ENCODE measurements at places on chromosomes 5 and 9.
A peak's percentile ranks its signal among the peaks of the same experiment; 100 is the strongest.

- DNase-seq = no peak
Measured at GRCh38 chr5:77881528-77881927, 105.4 kb upstream of the TBCA start.

GRCh38 chr9:94692601-94693000 lies 33.9 kb upstream of the AOPEP start:
- no peak for DNase-seq

DNA sequence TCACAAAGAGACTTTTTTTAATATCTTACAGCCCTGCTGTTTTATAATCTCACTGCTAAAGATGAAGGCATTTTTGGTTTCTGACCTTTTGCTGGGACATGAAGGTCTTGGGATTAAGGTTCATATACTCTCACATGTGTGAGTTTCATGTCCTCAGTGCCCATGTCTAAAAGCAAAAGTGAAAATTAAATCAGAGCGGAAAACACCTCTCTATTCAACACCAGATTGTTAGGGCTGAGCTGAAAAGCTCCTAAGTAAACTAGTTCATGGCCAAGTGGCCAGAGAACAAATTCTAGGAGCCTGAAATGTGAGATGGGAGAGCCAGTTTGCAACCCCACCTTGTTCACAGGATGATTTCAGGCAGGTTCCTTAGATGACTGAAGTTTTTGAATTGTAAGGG lies 110.9 kb downstream of the GRIA1 start:
- DNase-seq = no peak

GRCh38 chr5:164013077-164013670 lies 507.8 kb downstream of the MAT2B start:
- no peak for DNase-seq

- DNase-seq = no peak
Measured at GRCh38 chr9:78437806-78438205, 140.9 kb downstream of the PSAT1 start.

GRCh38 chr5:14516901-14517300 lies 64.7 kb upstream of the OTULINL start:
- DNase-seq = no peak

- DNase-seq = no peak
Measured at GRCh38 chr9:5388026-5388819, 48.5 kb upstream of the RLN1 start.

DNA sequence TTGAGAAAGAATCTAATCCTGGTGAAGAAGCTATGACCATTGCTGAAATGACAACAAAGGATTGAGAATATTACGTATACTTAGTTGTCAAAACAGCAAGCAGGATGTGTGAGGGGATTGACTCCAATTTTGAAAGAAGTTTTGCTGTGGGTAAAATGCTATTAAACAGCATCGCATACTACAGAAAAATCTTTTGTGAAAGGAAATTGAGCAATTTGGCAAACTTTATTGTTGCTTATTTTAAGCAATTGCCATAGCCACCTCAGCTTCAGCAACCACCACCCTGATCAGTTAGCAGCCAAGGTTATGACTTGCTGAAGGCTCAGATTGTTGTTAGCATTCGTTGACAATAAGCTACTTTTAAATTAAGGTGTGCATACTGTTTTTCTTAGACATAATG lies 22.5 kb upstream of the ARL14EPL start:
- DNase-seq = no peak

DNA sequence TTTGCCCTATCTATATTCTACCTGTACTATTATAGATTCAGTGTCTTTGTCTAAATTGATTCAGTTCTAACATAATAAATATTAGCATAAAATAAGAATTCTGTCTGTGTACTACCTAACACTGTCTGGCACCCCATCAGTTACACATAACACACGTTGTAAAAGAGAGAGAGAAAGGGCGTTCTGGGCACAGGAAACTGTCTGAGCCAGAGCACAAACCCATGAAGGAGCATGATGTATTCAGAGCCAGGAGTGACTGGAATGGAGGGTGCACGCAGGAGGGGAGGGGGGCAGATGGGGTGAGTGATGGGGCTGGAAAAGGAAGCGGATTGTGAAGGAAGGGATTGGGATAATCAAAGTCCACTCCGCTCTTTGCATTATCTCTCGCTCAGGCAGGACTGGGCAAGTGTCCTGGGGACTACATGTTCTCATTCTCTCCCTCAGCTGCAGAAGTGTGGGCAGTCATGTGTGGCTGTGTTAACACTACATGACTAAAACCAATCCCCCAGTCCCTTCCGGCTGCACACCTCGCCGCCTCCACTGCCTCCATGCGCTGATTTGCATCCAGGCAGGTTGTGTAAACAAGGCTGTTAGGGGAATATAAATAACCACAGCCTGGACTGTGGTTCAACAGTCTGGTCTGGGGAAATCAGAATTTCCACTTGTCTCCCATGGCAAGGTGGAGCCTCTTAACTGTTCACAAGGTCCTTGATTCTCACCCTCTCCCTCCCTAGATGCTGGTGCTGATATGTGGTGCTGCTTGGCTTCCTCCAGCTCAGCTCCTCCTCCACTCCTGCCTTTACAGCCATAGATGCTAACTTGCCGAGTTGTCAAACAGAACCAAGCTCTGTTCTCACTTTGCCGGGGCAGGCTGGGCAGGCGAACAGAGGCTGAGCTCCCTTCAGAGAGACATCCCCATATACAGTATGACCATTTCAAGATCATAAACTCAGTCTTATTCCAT lies 367.5 kb upstream of the BRINP1 start:
- peak; percentile 77 for DNase-seq
